SK-N-SH (cell line): ENCODE measurements at places on chromosomes 13 and 19.

- DNase-seq, result no peak
Observed at GRCh38 chr13:90070837-90071525, 1276.5 kb upstream of the MIR17HG start.

GRCh38 chr13:98641075-98641474 lies 64.2 kb upstream of the STK24 start:
- no peak for DNase-seq

- no peak for DNase-seq
Observed at GRCh38 chr13:51894239-51894638, 32.5 kb downstream of the CCDC70 start.

- no peak for DNase-seq
Observed at GRCh38 chr19:28061111-28061510, 1151.8 kb downstream of the UQCRFS1 start.

DNA sequence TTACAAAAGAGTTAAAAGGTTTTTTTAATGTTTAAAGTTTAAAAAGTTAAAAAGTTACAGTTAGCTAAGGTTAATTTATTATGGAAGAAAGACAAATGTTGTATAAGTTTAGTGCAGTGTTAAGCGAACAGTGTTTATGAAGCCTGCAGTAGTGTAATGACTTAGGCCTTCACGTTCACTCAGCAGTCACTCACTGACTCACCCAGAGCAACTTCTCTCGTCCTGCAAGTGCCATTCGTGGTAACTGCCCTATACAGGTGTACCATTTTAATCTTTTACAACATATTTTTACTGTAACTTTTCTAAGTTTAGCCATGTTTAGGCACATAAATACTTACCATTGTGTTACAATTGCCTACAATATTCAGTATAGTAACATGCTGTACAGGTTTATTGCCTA lies 398.2 kb upstream of the NBEA start:
- no peak for DNase-seq

- DNase-seq, result no peak
Observed at GRCh38 chr13:109575821-109576220, 210.6 kb downstream of the IRS2 start.

DNA sequence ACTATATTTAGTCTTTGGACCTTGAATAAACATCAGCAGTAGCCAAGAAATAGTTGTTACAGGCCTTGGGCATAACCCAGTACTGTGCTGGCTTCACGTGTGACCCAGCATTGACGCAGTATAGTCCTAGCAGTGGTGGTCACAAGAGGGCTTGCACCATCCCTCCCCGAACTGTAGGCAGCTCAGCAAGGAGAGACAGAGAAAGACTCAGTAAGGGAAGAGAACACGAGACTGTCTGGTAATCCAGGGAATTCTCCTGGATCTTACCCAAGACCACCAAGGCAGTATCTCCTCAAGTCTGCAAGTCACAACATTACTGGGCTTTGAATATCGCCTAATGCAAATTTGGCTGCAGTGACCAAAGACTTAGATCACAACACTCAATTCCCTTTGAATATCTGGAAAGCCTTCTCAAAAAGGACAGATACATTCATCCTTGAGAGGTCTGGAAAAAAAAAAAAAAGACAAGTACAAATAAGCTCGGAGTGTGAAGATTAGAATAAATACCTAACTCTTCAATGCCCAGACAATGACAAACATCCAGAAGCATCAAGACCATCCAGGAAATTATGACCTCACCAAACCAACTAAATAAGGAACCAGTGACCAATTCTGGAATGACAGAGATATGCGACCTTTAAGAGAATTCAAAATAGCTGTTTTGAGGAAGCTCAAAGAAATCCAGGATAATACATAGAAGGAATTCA lies 39.7 kb downstream of the CAB39L start:
- DNase-seq, result no peak

DNA sequence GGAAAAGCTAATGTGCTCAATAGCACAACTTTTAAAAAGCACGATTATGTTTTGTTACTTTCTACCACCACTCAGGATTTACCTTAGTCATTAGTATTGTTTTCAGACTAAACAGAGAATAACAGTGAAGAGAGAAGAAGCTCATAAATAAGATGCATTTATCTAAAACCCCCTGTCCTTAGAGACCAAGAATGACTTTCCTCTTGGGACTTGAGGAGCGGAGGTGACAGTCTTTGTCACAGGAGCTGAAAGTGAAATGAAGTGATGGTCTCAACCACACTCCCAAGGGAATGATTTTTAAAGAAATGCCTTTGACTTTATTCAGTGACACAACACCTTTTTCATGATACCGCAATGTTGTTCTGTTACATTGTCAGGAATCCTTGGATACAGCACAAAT lies 190.6 kb upstream of the NBEA start:
- DNase-seq, result no peak

DNA sequence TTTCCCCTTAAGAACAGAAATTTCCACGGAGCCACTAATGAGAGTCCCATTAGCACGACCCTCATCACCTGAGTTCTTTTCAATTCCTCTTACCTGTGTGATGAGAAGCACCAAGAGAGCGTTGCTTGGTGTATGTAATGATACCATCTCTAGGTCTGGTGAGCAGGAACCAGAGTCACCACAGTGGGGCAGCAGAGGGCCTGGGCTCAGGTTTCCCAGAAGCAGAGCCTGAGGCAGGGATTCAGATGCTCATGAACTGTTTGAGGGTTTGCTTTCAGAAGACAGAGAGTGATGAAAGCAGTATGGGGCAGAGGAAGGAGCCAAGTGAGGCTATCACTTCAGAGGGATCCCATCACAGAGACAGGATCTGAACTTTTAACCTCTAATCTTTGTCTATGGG lies 3.1 kb upstream of the PTPRH start:
- no peak for DNase-seq

DNA sequence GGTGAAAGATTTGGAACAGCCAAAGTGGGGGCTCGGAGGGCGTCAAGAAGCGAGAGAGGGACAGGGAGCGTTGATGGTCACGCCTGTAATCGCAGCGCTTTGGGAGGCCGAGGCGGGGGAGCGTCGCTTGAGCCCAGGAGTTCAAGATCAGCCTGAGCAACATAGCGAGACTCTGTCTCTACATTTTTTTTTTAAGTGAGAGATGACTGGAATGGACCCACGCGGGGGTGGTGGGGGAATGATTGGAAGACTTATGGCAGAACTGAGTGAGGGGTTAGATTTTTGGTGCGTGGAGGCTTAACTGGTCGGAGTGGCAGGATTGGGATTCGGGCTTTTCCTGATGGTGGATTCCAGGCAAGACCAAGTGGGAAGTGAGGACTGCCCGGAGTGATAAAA lies 725 bp downstream of the PSMD8 start:
- no peak for DNase-seq

DNA sequence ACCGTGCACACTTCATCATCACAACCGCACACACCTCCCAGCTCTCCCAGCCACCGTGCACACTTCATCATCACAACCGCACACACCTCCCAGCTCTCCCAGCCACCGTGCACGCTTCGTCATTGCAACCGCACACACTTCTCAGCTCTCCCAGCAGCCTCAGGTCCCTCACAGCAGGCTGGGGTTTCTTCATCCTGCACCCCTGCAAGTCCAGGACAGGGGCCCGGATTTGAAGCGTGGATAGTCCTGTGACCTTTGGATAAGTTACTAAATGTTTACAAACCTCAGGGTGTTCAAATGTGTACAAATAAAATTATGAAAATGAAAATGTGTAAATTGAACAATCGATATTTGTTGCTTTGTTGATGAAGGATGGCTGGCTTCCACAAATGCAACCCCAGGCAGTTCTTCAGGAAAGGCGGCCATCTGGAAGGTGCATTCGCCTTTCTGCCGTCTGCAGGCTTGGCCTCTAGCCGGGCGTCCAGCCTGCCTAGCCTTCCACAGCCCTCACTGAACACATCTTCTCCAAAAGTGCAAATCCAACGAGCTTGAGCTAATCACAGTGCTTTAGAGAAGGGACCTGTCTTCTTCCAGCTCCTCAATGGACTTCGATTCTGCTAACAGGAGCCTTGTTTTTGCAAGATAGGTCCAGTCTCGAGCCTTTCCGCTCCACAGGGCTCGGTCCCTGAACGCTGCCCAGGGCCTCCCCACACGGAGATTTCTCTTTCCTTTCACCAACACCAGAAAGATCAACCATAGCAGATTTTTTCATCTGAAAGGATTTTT lies 74.2 kb downstream of the SPACA7 start:
- no peak for DNase-seq

DNA sequence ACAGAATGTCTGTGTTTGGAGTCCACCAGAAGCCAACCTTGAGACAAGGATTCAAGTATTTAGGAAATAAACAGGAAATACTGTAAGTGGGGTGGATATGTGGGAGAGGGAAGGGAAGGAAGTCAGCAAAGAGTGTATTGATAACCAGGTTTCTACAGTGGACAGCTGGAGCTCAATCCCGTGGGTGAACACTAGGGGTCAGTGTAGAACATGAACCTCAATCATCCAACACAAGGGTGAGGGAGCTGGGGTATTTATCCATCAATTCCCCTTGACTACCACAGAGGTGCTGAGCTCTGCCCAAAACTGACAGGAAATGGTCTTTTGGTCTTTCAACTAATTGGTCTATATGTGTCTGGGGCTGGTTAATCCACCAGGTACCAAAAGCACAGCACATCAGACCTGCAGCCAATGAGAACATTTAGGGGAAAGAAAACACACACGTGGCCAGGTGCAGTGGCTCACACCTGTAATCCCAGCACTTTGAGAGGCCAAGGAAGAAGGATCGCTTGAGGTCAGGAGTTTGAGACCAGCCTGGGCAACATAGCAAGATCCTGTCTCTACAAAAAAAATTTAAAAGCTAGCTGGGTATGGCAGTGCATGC lies 5.6 kb upstream of the SYDE1 start:
- peak; percentile 54 for DNase-seq

GRCh38 chr19:18788529-18789421 lies 2.3 kb downstream of the COMP start:
- DNase-seq, result no peak

DNA sequence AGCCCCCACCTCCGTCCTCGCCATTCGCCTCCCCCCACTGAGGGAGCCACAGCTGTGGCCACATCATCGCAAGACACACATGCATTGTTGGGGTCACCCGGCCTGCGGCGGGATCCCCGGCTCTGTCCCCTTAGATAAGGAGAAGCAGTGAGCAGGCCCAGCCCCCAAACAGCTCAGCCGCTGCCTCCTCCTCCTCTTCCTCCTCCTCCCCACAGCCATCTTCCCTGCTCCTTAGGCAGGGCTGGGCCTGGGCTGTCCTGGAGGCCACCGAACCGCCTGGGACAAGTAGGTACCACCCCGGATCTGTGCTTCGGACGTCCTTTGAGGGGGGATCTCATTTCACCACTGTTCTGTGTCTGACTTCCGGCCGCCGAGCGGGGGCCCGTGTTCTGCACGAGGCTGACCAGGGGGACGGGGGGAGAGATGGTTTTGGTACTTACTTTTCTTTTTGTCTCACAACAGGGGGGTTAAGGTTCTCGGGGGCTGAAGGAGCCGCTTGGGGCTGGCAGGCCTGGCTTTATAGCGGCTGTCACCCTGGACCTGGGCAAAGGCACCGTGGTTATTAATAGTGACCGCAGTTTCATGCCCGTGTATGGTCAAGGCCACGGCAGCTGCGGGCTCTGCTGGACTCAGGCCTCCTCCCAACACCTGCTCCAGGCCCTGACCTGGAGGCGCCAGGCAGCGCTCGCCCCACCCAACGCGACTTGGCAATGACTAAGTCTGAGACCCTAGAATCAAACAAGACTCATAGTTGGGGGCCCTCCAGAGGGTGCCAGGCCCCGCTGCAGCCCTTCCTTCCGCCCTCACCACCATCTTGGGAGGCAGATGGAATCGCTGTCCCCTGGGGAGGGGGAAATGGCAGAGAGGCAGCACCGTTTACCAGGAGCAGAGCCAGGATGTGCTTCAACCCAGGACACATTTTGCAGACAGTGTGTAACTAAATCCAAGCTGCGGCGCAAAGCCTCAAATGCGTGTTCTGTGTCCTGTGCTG lies 18.3 kb downstream of the NMRK2 start:
- DNase-seq, result no peak

GRCh38 chr19:46975925-46976782 lies 43.5 kb upstream of the NPAS1 start:
- DNase-seq, result peak; percentile 69

DNA sequence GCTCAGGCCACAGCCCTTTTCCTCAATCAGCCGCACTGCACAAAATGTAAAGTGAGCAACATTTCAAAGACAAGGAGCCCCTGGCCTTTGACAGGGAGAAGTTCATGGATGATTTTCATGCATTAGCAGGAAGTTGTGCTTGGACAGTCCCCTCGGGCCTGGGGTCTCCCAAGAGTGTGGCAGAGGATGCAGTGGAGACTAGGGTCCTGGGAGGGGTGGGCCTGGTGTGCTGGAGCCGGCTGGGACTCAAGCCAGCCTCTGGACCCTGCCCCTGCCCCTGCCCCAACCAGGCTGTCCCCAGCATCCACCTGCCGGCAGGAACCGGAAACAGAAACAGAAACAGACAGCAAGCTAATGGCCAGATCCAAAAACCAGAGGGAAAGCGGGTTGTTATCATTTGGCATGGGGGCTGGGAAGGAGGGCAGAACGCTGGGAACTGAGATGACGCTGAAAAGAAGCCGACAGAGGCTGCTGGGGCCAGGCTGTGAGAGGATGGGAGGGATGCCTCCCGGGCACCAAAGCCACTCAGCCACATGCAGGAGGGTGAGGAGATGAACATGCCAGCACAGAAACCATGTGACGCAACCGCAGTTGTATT lies 2.3 kb downstream of the GAS6 start:
- peak; percentile 91 for DNase-seq

- no peak for DNase-seq
Observed at GRCh38 chr13:81874253-81874652, 1533.3 kb upstream of the SPRY2 start.

DNA sequence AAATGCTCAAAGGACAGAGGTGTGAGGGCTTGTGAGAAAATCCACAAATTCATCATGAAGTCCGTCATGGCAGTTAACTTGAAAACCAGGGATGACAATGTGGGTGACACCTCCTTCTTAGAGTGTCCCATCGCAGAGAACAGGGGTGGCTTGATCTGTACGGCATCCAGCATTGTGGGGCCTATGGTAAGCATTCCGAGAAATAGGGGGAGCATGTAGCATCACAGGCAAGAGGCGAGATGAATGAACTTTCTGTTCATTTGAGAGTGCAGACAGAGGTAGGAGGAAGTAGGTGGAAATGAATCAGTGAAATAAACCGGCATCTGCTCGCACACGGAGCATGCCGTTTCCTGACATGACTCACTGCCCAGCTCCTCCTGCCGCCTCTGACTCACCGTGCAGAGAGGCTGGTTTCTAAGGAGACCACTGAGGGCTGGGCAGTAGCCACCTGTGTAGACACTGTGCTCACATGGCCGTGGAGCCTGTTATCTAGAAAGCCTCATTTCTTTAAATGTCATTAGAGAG lies 339.0 kb downstream of the RFC3 start:
- no peak for DNase-seq

GRCh38 chr19:47663911-47664771 lies 49.1 kb upstream of the EHD2 start:
- no peak for DNase-seq

GRCh38 chr19:41298348-41298964 lies 11.5 kb upstream of the CCDC97 start:
- no peak for DNase-seq

GRCh38 chr19:18903156-18904037 lies 7.4 kb upstream of the CERS1 start:
- no peak for DNase-seq

- DNase-seq, result no peak
Observed at GRCh38 chr13:33940898-33941297, 122.9 kb downstream of the RFC3 start.
